Bronchial epithelial cell (primary cell): ENCODE measurements at places on chromosomes 7 and 10. TPM values are rescaled to one million over a fixed set of nuclear protein-coding genes. Genes with fewer than 3 reads are reported as not detected.

- no peak for DNase-seq
Measured at GRCh38 chr10:45257600-45257999, 57.8 kb downstream of the OR13A1 start.

DNA sequence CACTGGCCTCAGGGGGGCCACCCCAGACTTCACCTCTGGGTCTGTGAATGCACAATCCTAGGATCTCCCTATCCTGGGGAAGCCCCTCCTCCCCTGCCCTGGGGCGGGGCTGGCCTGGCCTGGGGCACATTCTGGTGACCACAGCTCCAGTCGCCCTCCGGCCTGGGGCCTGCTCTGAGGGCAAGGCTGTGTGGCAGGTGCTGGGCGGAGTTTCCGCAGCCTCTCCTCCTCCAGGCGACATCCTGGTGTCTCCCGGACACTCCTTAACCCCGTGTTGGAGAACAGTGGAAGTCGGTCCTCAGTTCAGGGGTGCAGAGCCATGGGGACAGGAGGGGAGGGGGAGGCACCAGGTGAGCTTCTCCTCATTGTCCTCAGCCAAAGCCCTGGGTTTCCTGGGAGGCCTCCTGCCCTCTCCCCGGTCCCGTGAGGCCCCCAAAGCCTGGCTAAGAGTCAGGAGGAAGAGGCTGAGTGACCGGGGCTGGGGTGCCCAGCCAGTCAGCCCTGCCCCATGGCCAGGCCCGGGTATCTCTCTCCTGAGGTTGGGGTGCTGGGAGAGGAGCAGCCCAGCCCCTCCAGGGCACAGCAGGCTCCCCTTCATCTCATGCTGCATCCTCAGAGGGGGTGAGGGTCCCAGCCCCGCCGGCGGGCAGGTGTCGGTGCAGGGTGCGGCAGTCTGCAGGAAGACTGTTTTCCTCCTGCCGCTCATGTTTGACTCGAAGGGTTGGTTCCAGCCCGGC, 22.6 kb downstream of the UNCX start:
- DNase-seq = no peak

- DNase-seq = no peak
Measured at GRCh38 chr10:58576751-58577436, 64.2 kb downstream of the BICC1 start.

The KIF5B gene
- 134 and 197 TPM in 2 replicates for total RNA-seq

DNA sequence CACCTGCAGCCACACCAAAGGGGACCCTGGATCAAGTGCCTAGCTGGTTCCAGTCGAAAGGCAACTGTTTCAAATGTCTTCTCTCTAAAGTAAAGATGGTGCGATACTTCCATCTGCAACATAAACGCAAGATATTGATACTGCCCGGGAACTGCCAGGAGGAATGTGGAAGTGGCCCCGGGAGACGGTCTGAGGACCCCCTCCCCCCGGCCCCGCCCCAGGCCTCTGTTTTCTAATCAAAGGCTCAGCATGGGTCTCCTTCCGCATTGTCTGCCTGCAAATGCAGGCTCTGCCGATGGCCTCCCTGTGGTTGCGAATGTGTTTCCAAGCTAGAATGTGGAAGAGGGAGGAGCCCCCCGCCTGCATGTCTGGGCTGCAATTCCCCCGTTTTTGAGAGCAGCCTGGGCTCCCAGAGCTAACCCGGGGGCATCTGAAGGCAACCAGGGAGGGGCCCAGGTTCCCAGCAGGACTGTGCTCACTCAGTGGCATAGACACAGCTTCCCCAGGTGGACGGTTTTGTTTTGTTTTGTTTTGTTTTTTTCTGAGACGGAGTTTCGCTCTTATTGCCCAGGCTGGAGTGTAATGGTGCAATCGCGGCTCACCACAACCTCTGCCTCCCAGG, 223.9 kb upstream of the PPP2R2D start:
- no peak for DNase-seq

The TMEM26 gene
- under 0.01 TPM in 1 of 2 replicates, not detected in the other for total RNA-seq

- no peak for DNase-seq
Measured at GRCh38 chr7:24697416-24697815, 59.8 kb downstream of the GSDME start.

The TSPAN12 gene
- total RNA-seq = 1.6 and 2.7 TPM in 2 replicates

The GSTO2 gene
- total RNA-seq = 24.7 and 29.2 TPM in 2 replicates

DNA sequence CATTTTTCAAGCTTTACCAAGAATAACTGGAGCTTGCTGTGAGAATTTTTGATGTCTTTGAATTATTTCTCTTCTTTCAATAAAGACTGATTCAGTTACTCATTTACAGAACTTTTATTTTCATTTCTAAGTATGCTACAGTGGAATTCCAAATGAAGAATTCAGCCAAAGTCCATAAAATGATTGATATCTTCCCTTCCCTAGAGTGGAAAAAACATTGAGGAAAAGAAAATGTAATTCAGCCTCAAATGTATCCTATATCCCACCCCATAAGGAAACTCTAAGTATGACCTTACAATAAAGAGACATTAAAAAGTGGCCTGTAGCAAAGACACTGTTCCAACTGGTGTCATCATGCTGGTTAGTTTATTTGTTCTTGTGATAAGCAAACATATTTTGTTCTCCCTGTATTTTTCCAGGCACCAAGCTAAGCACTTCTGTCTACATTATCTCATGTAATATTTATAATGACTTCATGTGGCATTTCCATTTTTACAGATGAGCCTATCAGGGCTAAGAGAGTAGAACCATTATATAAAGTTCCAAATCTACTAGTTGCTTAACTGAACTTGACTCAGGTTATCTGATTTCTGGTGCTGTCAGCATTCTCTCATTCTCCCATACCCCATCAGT, 450.4 kb downstream of the NEBL start:
- no peak for DNase-seq

The UNCX gene
- total RNA-seq = not detected in 2 replicates

The TMEM176A gene
- 0.79 TPM in 1 of 2 replicates, not detected in the other for total RNA-seq

The MMP21 gene
- total RNA-seq = not detected in 2 replicates

DNA sequence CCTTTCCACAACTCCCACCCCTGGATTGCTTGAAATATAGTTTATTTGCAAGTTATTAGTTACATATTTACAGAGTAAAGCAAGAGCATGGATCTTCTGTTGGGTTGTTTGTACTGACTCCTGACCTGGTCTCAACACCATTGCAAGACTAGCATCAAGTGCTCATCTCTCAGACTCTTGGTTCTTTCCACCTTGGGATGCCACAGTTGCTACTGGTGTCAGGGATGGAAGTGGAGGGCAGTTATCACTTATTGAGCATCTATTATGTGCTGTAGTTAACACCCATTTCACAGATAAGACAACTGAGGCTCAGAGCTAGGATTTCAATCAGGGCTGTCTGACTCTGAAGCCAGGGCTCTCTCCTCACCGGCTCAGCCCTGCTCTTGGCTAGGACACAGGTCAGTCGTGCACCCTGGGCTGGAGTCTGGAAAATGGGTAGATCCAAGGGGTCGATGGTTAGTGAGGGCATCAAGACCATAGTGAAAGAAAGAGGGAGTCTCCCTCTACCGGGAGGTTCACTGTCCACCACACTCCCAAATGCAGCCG, 614 bp upstream of the ADAMTS14 start:
- no peak for DNase-seq

DNA sequence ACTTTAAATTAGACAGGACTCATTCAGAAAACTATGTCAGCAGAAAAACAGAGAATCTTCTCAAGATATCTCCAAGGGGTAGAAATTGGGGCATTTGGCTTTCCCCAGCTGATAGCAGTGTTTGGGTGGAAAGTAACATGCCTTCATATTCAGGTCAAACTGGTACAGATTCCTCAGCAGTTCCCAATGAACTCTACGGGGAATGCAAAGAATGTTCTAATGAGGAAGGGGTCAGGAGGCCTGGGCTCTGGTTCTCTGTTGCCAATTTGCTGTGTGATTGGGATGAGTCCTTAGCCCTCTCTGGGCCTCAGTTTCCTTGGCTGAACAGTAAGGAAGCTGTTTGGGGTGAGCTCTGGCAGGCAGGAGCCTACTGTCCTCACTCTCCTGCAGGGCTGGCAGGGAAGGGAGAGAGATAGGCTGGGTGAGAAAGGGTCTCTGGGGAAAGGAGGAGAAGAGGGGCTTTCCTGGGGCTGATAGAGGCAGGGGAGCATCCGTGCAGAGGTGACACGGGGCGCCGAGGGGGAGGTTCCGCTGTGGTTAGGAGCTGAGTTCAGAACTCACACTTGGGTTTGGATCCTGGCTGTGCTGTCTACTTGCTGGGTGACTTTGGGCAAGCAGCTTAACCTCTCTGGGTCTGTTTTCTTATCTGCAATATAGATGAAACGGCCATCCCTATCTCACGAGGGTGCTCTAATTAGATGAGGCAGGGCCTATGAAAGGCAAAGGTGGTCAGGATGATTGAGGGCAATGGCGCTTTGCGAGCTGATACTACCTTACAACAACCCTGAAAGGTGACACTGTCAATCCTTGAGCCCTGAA, 45.1 kb downstream of the SPOCK2 start:
- DNase-seq = no peak
